Uterus (tissue), 4 donors: ENCODE measurements at places on chromosomes 2 and 18. TPM values are rescaled to one million over a fixed set of nuclear protein-coding genes. Genes with fewer than 3 reads are reported as not detected.

DNA sequence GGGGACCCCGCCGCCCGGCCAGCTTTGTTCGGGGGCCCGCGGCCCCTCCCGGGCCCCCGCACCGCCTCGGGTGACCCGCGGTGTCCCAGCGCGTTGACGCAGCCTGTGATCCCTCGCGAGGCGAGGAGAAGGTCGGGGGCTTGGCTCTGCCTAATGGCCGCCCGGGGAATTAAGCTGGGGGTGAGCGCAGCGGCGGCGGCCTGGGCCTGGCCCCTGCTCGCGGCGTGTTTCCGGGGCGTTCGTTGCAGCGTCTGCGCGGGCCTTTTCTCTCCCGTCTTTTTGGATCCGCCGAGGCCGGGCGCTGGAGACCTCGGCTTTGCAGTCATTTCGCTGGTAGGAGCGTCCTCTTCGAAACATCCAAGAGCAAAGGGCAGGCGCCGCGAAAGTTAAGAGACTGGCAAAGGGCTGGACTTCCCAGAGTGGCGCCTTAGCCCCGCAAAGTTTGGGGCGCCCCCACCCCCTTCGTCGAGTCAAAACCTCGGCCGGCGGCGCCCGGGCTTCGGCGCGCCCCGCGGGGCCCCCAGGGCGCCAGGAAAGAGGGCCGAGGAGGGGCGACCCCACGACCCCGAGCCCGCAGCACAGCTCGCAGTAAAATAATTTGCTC lies 1.3 kb downstream of the SALL3 start:
- H3K4me1 ChIP-seq: no peaks in the 10 kb centered on the region
- no peak for DNase-seq
- H3K36me3 ChIP-seq: no peaks in the 10 kb centered on the region
- no peak overlapping the region for H3K4me3 ChIP-seq
- no peaks in the 10 kb centered on the region for H3K27me3 ChIP-seq

GRCh38 chr18:22368021-22368420 lies 49.7 kb downstream of the CTAGE1 start:
- DNase-seq: no peak
- H3K4me3 ChIP-seq: no peak overlapping the region
- H3K27ac ChIP-seq: no peak overlapping the region
- no peaks in the 10 kb centered on the region for H3K36me3 ChIP-seq
- H3K4me1 ChIP-seq: no peaks in the 10 kb centered on the region
- H3K27me3 ChIP-seq: no peaks in the 10 kb centered on the region

DNA sequence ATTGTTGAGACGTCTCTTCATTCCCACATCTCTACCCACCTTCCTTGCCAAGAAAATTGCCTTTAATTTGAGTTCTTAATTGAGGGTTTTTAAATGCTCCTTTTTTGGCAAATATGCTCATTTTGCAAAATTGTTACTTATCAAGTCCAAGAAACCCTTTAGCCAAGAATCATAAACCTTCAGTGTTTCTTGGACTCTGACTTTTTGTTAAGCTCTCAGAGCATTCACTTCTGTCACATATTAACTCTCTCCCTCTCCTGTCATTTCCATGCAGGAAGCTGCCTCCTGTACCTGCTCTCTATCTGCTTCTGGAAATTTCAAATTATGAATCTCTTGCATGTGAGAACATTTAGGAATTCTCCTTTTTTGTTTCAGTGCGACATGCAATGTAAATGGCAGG lies 100.0 kb upstream of the PIEZO2 start:
- H3K4me3 ChIP-seq: no peak overlapping the region
- no peaks in the 10 kb centered on the region for H3K4me1 ChIP-seq
- no peaks in the 10 kb centered on the region for H3K36me3 ChIP-seq
- no peak overlapping the region for H3K27ac ChIP-seq
- no peak for DNase-seq

- H3K27me3 ChIP-seq: no peaks in the 10 kb centered on the region
- H3K4me1 ChIP-seq: no peaks in the 10 kb centered on the region
- H3K4me3 ChIP-seq: no peak overlapping the region
- no peak for DNase-seq
- no peaks in the 10 kb centered on the region for H3K36me3 ChIP-seq
- no peak overlapping the region for H3K27ac ChIP-seq
These were observed 32.1 kb downstream of the MAP4K4 start for GRCh38 chr2:101729521-101730190.

- H3K27me3 ChIP-seq: no peaks in the 10 kb centered on the region
- DNase-seq: no peak
- no peak overlapping the region for H3K4me3 ChIP-seq
- H3K36me3 ChIP-seq: no peaks in the 10 kb centered on the region
- no peaks in the 10 kb centered on the region for H3K4me1 ChIP-seq
These were observed 1011.3 kb upstream of the CELF4 start for GRCh38 chr18:38576916-38577315.

ZEB2 gene
- total RNA-seq: 177 TPM

KCNG2 gene
- not detected for total RNA-seq

C2orf80 gene
- total RNA-seq: not detected
